ENCODE measurements at places on chromosomes 3 and 15.
A peak's percentile ranks its signal among the peaks of the same experiment; 100 is the strongest.

- no peak for DNase-seq
These were observed 70.5 kb downstream of the PBRM1 start for GRCh38 chr3:52615166-52615565.

GRCh38 chr3:192655628-192656027, 71.7 kb downstream of the FGF12 start:
- DNase-seq = no peak

GRCh38 chr3:112303764-112304325, 9.8 kb upstream of the SLC9C1 start:
- DNase-seq = peak; percentile 45

DNA sequence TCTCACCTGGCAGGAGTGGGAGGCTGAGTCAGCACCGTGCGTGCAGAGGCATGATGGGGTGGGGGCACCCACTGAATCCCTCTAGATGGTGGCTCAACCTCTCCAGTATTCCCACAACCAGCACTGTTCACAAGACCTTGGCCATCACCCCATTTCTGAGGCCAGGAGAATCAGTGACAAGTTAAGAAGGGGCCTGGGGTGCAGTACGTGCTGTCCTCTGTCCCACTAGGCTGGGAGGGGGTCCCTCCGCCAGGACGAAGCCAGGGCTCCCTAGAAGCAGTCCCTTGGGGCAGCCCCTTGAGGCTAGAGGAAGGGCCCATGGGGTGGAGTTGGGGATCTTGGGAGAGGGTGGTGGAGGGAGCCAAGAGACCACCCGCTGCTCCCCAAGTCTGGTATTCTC, 4.8 kb downstream of the MYL3 start:
- DNase-seq = no peak

DNA sequence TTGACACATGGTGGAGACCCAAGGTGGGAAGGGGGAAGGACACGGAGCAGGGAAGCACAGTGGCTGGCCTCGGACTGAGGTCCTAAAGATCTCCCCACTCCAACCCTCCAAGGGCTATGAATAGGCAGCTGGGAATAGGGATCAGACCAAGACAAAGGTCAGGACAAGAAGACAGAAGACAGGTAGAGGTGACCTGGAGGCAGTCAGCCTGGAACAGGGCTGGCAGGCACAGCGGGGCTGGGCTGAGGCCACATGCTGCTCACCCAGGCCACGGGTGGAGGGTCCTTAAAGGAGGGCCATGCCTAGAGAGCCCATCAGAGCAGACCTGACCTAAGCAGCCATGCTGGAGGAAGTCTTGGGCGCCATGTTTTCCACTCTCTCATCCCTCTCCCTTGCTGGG, 2.7 kb upstream of the PLA2G4D start:
- DNase-seq = no peak

DNA sequence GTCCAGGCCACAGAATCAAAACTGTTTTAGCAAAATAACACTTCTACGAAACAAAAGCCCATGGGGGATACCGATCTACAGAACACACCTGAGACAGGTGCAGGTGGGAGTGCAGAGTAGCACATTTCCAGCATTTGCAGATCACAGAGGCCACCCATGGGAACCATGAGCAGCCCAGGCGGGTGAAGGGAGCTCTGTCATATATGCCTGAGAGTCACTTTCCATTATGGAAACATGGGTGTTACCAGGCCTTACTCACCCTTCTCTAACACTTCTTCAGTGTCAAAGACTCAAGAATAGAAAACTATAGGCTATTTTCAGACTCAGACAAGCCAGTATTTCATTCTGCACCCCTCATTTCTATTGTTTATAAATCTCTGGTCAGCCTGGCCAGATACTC, 3.5 kb downstream of the PLA1A start:
- no peak for DNase-seq

- peak; percentile 33 for DNase-seq
These were observed 630 bp downstream of the SNRK start for GRCh38 chr3:43286841-43287499.

Measured in naive thymus-derived CD8-positive, alpha-beta T cell (primary cell).